Fibroblast of skin of left biceps (primary cell): ENCODE measurements at places on chromosomes 12 and 14.
A peak's percentile ranks its signal among the peaks of the same experiment; 100 is the strongest.

DNA sequence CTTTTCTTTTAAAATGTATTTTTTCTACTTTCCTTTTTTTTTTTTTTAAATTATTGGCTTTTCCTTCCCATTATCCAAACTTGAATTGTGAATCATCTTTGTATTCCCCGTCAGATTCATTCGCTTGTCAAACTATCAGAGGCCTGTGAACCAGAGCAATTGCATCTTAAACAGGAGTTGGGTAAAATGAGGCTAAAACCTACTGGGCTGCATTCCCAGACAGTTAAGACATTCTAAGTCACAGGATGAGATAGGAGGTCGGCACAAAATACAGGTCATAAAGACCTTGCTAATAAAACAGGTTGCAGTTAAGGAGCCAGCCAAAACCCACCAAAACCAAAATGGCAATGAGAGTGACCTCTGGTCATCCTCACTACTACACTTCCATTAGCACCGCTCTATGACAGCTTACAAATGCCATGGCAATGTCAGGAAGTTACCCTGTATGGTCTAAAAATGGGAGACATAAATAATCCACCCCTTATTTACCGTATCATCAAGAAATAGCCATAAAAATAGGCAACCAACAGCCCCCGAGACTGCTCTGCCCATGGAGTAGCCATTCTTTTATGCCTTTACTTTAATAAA lies 19.9 kb downstream of the FUT8 start:
- DNase-seq, result no peak

DNA sequence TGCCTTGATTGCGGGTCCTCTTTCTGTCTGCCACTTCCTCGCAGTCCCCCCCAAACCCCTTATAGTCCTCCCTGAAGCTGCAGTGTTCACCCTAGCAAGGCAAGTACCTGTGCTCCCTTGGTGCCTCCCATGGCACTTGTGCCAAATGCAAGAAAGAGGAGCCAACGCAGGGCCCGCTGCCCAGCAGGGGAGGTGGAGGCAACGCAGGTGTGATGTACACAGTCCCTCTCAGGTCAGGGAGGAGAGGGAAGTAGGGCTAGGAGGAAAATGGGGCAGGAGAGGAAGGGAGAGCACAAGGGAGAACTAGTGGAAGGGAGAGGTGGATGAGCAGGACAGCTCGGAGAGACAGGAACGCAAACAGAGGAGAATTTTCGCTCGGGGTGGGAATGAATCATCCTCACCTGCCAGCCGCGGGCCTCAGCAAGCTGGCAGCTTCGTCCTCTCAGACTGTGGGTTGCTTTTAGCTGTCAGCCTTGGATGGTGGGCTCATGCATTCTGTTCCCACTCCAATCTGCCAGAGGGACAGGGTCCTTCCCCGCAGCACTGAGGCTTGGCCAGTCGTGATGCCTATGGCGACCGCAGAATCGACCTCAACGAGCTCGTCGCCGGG lies 357.0 kb downstream of the CACNA1C start:
- no peak for DNase-seq

- no peak for DNase-seq
Observed at GRCh38 chr14:102471921-102472790, 37.4 kb downstream of the ANKRD9 start.

GRCh38 chr14:98576463-98576862 lies 695.5 kb downstream of the BCL11B start:
- no peak for DNase-seq

GRCh38 chr12:53048780-53049401 lies 974 bp upstream of the TNS2 start:
- no peak for DNase-seq

GRCh38 chr12:47219243-47219642 lies 139.5 kb upstream of the AMIGO2 start:
- DNase-seq, result no peak

DNA sequence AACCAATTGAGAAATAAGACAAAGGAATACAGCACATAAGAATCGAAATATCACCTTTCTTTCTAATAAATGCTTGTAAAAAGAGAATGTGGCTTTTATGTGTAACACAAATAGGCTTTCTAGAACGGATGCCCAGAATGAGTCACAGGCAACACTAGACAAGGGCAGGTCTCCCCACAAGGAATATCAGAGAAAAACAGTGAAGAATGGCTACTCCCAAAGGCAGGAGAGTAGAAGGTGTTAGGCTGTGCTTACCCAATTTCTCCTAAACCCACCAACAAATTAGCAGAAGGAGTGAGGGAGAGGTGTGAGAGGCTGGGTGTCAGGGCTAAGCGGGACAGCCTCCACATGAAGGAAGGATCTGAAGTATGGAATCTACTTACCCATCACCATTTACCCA lies 55.2 kb downstream of the GALNT4 start:
- DNase-seq, result no peak

- DNase-seq, result no peak
Observed at GRCh38 chr12:76083246-76083903, 1.1 kb downstream of the NAP1L1 start.

DNA sequence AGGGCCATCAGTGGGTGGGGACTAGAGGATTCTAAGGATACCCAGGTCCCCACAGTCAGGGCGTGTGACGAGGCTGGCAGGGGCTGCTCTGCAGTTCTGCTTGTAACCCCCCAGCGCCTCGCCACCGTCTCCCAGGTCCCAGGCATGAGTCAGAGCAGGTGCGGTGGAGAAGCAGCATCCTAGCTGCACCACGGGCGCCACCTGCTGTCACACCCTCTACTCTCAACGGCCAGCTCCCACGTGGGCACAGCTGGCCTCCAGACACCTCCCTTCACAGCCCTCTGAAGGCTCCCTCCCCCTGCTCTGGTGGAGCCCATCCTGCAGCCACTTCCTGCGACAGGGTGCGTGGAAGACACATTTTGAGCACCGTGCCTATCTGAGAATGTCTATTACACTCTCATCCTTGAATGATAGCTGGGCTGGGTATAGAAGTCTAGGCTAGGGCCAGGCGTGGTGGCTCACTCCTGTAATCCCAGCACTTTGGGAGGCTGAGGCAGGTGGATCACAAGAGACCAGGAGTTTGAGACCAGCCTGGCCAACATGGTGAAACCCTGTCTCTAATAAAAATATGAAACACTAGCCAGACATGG lies 6.9 kb upstream of the NUDT14 start:
- DNase-seq, result no peak

GRCh38 chr14:24851406-24851805 lies 198.5 kb downstream of the STXBP6 start:
- no peak for DNase-seq

DNA sequence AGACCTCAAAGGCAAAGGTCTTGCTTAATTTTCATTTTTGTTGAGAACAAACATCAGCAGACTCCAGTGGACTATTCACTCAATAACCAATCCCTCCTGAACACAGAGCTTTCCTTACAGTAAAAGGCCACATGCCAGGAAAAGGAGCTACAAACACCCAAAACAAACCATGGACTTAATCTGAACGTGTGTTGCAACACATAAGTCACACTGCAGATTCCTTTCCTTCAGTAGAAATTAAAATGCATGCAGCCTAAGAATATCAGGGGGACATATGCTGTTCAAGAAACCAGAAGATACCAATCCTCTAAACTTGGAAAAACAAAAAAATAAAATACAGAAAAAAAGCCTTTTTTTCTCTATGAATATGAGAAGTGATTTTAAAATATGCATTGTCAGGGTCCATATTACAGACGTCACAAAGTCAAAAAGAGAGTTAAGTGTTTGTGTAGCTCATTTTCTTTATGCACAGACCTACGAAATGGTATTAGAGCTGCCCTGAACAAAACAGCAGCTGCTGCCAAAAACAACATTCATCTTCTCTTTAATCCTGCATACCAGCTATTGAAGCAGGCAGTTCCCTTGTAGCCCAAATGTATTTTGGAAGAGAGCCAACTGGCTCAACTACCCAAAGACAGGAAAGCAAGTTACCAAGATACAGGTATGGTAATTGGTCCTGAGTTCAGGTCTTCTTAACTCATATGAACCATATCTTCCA lies 26.2 kb downstream of the KITLG start:
- DNase-seq, result peak; percentile 73

- no peak for DNase-seq
Observed at GRCh38 chr14:81144824-81145603, 75.7 kb downstream of the GTF2A1 start.

DNA sequence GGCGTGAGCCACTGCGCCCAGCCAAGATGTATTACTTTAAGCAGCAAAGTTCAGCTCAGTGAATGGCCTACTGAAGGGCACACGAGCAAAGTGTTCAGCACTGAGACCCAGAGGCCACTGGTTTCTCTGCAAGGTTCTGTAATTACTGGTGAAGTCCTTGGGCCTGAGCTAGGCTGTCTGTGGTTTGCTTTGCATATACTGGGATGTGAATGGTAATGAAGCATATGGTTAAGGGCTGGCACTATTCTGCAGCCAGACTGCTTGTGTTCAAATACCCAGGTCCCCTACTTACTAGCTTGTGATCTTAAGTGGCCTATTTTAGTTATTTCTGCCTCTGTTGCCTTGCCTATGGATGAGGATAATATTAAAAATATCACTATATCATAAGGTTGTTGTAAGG lies 72.0 kb downstream of the LLPH start:
- no peak for DNase-seq

GRCh38 chr14:98233656-98234055 lies 1038.3 kb downstream of the BCL11B start:
- no peak for DNase-seq

GRCh38 chr12:20409607-20410377 lies 41.5 kb downstream of the PDE3A start:
- DNase-seq, result no peak

GRCh38 chr14:58238252-58239243 lies 6.1 kb upstream of the PSMA3 start:
- DNase-seq, result no peak

GRCh38 chr12:28622406-28622805 lies 432.1 kb downstream of the CCDC91 start:
- peak; percentile 60 for DNase-seq

DNA sequence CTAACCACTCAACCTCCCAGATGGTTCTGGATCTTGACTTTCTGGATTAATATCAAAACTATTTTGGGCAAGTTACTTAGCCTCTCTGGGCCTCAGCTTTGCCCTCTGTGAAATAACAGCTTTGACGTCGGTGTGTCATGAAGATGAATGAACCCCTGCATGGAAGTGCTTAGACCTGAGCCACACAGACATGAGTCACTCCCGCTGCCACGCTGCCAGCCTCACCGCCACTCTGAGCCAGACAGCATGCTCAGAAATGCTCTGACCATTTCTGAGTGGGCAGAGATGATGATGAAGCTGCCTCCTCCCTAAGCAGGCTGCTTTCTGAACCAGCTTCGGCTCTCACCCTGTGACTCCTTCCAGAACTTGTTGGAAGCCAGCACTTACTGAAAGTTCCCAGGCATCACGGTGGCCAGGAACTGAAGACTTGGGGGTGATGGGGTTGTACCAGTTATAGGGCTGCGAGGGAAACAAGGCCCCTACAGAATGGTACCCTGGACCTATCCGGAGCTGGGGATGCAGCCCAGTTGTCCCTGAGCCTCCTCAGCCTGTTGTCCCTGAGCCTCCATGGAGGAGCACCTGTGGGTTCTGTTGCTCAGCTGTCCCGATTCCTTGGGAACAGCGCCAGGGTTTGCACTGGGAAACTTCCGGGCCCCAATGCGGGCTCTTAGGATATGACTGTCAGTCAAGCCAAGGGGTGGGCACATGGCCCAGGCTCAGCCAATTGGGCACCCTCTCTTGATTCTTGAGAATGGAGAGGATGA lies 2.0 kb upstream of the CCDC197 start:
- no peak for DNase-seq

GRCh38 chr14:37027188-37027824 lies 145.1 kb downstream of the SLC25A21 start:
- no peak for DNase-seq

DNA sequence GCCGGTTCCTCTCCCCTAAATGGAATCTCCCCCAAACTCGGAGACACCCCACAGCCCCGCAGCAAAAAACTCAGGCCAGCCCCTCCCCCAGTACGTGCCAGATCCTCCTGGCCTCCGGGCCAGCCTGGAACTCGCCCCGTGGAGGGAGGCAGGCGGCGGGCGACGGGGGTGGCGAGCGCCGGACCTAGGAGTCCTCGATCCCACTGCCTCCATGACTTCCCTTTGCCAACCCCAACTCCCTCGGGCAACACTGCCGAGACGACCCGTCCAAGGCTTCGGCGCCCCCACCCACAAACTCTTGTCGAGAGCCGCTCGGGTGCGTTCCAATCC lies 400 bp downstream of the ADCY6 start:
- no peak for DNase-seq

GRCh38 chr14:29773990-29774389 lies 153.7 kb downstream of the PRKD1 start:
- no peak for DNase-seq

DNA sequence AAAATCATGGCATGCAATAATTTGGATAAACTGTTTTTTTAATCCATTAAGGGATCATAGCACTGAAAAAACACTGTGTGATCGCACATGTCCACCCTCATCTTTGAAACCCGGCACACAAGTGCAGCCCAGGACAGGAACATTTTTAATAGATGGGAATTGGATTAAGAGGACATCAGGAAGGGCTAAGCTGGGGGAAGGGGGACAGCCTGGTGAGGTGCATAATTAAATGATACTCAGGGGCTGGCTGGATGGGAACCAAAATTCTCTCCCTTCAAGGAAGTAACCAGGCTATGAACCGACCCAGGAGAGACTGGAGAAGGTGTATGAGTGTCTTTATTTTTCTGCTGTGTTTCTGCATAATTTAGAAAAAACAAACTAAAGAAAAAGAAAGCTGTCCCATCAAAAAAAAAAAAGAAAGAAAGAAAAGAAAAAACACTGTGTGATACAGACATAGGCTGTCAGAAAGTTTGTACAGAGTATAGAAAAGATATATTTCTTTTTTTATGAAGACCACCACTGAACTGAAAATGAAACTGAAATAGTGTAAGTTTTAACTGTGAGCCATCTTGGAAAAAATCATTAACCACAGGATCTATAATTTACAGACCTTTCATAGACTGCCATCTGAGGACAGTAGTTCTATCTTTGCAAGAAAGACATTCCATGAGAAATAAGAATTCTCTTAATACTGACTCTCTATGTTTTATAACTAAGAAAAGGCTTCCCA lies 75.1 kb upstream of the SLC38A4 start:
- no peak for DNase-seq

- DNase-seq, result no peak
Observed at GRCh38 chr12:77236066-77236465, 170.7 kb upstream of the E2F7 start.

DNA sequence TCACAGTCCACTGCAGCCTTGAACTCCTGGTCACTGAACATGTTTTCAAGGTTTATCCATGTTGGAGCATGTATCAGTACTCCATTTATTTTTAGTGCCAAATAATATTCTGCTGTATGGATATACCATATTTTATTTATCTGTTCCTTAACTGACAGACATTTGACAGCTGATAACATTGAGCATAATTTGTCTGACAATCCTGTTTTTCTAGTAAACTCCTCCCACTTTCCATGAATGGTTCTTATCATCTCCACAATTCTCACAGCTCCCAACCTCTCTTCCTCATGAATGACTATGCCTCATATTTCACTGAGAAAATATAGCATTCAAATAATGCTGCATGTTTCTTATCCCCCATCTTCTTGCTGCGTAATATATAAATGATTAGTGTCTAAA lies 33.3 kb downstream of the COCH start:
- DNase-seq, result no peak

DNA sequence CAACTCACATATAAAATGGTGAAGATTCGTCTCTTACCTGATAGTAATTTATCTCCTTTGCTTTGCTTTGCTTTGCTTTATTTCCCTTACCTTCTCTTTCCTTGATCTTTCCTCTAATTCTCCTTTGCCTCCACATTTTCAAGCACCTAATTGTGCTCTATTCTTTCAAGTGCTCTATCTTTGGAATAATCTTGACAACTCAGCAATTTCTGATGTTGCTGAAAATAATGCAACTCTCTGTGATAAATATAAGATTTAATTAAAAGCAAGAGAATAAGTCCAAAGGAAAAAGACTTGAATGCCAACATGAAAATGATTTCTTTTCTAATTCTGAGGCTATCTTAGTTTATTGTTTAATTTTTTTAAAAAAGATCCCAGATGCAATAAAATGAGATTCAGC lies 139.5 kb upstream of the SYT1 start:
- DNase-seq, result no peak
